ENCODE measurements at places on chromosomes 5 and 9.

DNA sequence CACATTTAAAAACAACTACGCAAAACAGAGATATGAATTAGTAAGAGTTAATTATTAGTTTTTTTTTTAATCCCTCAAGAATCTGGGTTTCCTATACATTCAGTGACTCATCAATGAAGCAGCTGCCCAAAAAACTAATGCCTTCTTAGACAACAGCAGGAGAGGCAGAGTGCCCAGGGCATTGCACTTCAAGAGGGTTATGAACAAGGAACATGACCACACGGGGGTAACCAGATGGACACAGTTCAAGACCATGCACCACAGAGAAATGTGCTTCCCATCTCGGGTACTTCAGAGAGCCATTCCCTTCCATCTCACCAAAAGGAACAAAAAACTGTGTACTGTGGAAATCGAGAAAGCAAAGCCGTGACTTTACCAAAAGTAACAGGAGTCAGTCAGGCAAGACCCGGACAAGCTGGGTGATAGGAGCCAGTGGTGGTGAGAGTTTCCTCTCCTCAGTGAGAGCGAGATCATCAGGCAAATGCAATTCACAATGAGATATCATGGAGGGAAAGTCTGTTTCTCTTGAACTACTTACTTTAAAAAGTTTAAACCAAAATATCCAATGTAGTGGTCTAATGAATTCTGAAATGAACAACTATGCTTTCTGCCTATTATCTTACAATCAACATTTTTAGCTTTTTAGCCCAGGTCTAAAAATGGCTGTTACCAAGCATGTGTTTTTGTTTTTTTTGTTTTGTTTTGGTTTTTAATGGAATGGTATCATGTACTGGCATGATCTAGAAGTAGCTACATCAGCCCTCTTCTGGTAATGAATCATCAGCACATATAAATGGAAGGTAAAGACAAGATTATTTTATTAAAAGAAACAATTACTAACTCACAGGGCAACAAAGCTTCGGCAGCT, 192.1 kb downstream of the TSSK1B start:
- DNase-seq, result peak; percentile 24

GRCh38 chr5:143057580-143057999, 287.4 kb downstream of the ARHGAP26 start:
- DNase-seq, result no peak

DNA sequence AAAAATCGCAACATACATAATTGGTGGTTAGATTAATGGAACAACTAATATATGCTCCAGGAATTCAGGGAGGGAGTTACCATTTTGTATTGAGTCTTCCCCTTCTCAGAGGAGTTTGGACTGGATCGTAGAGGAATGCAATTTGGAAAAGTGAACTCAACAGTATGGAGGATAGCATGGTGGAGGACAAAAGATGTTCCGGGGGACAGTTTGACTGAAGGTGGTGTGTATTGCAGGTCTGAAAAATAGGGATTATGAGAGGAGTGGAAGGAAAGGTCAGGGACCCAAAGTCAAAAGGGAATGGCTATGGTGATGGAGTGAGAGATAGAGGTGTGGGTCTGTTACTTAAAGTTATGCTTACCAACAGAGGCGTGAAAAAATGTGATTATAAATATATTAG, 1.5 kb downstream of the DNAJC21 start:
- DNase-seq, result no peak

GRCh38 chr9:136750526-136750925, 2.2 kb upstream of the LCN6 start:
- DNase-seq, result peak; percentile 5

DNA sequence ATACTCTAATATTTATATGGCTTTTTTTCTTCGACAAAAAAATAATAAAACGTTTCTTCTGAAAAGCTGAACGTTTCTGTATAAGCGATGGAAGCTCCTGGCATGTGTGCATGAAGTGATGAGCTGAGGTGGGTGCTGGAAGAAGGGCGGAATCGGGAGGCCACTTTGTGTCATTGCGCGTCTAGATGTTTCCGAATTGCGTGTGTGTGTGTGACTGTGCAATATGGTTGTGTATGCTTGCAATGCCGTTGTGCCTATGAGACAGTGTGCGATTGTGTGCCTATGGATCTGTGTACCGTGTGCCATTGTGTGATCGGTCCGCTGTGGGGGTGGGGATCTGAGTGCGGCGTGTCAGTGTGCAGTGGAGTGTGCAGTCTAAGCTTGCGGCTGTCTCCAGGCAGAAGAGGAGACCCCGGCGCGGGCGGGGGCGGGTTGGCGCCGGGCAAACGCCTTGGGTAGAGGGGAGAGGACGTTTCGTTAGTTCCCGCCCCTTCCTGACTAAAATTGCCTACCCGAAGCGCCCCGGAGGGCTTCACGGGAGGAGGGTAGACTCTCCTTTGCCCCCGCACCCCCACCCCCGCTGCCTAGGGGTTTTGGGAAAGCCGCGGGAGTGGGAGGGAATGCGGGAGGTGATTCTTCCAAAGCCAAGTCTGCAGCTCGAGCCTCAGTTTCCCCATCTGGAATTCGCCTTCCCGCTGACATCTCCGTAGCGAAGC, 24.2 kb downstream of the PCDHGC5 start:
- peak; percentile 37 for DNase-seq

- DNase-seq, result no peak
These were observed 26.6 kb upstream of the PIP5K1B start for GRCh38 chr9:68678430-68678829.

GRCh38 chr5:7745882-7746610, 104.9 kb downstream of the CFAP90 start:
- peak; percentile 50 for DNase-seq

DNA sequence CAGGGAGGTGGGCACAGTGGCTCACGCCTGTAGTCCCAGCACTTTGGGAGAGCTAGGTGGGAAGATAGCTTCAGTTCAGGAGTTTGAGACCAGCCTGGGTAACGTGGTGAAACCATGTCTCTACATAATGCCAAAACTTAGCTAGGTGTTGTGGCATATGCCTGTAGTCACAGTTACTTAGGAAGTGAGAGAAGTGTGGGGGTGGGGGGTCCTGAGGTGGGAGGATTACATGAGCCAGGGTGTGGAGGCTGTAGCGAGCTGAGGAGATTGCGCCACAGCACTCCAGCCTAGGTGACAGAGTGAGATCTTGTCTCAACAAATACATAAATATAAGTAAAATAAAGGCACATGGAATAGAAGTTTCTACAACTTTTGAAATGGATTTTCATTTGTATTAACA, 23.1 kb downstream of the VCAN start:
- no peak for DNase-seq

- DNase-seq, result no peak
These were observed 1.4 kb downstream of the ZSWIM6 start for GRCh38 chr5:61333321-61333953.

- DNase-seq, result no peak
These were observed 138.4 kb upstream of the ZNF618 start for GRCh38 chr9:113737517-113738271.

All from RCC 7860 (cell line).